ENCODE measurements at places on chromosomes 12 and 14. TPM values are rescaled to one million over a fixed set of nuclear protein-coding genes. Genes with fewer than 3 reads are reported as not detected.

DNA sequence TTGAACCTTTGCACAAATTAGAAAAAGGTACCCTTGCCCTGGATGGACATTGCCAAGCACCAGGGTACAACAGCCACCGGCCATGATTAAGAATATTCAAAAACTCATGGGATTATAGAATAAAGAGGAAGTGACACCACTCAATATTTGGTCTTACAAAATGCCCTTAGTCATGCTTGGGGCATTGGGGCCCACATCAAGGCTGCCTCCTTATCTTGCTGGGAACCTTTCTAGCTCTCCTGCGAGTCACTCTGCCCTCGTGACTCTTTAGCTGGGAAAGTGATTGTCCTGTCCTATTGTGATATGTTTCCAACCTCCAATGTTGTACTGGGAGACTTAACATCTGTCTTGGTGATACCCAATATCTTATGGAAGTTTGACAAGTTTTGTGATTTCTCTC, 57.8 kb downstream of the GTF2A1 start:
- no peak overlapping the region for H3K27ac ChIP-seq
- no peak for DNase-seq
- H3K36me3 ChIP-seq, result no peaks in the 10 kb centered on the region
- peaks cover 2% of the 10 kb centered on the region for H3K4me1 ChIP-seq
- H3K4me3 ChIP-seq, result no peak overlapping the region

DNA sequence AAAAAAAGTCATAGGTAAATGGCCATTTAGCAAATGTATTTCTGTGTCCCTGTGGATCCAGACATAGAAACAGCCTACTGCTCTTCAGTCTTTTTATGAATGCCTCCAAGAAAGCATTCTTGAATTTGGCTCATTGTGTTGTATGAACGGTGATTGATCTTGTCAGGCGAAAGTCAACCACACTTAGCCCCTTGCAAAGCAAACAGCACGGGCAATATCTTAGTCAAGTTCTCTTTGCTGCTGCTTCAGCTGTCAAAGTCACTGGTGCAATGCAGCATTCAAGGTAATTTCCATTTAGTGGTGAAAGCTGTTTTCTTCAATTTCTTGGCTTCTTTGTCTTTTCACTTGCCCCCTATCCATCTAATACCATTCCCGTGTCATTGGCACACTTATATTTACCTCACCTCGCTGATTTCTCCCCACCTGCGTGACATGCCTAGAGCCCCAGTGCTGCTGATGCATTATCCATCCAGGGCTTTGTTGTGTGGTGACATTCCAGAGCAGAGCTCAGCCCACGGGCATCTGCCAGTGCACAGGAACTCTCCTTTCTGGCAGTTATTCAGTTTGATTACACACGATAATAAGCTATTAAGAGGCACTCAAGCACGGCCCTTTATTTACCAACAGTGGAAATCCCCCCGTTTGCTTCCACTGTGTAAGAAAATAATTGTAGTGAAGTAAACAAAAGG, 362.3 kb upstream of the NOVA1 start:
- no peaks in the 10 kb centered on the region for H3K4me1 ChIP-seq
- no peak for DNase-seq

DNA sequence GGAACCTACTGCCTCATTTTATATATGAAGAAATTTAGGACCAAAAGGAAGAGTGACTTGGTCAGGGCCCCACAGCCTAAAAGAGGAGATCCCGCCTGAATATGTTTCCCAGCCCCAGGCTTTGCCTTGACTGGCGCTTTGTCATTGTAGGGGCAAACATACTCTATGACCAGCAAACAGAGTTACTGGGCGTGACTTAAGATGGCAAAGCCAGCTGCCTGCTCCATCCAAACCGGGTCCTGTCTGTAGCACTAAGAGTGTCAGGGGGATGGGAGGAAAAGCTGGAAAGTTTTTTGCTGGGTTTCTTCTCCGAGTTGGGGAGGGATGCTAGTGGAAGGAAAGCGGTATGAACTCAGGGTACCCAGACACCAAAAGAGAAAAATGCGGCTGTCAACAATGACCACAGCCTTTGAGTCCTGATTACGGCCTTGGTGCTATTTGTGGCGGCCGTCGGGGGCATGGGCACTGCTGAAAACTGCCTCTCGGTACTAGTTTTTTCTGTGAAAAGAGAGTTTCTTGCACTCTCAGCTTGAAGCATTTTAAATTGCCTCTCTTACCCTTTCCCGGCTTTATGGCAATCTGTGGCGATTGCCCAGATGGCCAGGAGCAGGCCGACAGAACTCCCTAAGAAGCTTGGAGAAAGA, 82.7 kb downstream of the PRIMA1 start:
- no peak for DNase-seq
- no peaks in the 10 kb centered on the region for H3K36me3 ChIP-seq
- no peaks in the 10 kb centered on the region for H3K4me1 ChIP-seq
- no peak overlapping the region for H3K27ac ChIP-seq

- no peak overlapping the region for H3K4me3 ChIP-seq
- no peak for DNase-seq
- H3K27ac ChIP-seq, result no peak overlapping the region
- peaks cover 34% of the 10 kb centered on the region for H3K4me1 ChIP-seq
- H3K27me3 ChIP-seq, result no peaks in the 10 kb centered on the region
Measured at GRCh38 chr12:57872362-57872761, 25.8 kb upstream of the CTDSP2 start.

GRCh38 chr14:87873741-87874140, 119.2 kb downstream of the GALC start:
- no peaks in the 10 kb centered on the region for H3K4me1 ChIP-seq
- H3K27me3 ChIP-seq, result no peaks in the 10 kb centered on the region
- no peak overlapping the region for H3K4me3 ChIP-seq
- no peak overlapping the region for H3K27ac ChIP-seq
- no peaks in the 10 kb centered on the region for H3K36me3 ChIP-seq

DNA sequence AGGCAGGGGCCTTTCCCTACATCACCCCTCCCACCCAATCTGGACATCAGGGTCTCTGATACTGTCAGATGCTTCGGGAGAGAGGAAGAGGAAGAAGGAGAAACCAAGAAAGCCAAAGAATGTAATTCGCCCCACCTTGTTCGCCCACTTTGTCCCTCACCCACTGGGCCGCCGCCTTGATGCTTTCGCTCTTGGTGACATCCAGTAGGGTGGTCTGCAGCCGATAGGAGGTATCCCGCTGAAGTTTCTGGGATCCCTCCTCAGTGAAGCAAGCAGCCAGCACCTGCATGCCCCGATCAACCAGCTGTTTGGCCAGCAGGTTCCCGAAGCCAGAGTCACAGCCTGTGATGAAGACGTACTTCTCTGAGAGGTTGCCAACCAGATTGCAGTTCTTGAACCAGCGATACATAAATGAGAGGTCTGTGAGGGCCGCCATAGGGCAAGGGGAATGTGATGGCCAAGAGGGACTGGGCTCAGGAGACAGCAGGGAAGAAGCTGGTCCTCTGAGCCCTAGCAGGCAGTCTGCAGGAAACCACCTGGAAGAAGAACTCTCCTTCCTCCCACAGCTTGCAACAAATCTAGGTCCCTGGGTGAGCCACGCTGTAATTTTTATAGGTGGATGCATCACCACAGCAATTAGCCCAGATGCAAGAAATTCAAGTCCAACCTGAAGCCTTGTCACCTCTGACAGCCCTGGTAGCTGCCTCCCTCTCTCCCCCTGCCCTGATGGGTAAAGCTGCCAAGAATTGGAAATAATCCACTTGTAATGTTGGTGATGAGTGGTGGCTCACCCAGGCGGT, at the start of gene SDR9C7:
Gene SDR9C7 (minus strand): TSS at position 583 of the 800 bp plus-strand sequence. CDS start 147 bp downstream, at position 436.
- no peaks in the 10 kb centered on the region for H3K27me3 ChIP-seq
- peaks cover 12% of the 10 kb centered on the region for H3K4me1 ChIP-seq
- no peaks in the 10 kb centered on the region for H3K36me3 ChIP-seq
- H3K27ac ChIP-seq, result no peak within 1 kb of the TSS
- DNase-seq, result no peak

- no peak overlapping the region for H3K27ac ChIP-seq
Measured at GRCh38 chr14:91796617-91797347, 64.9 kb upstream of the CATSPERB start.

GRCh38 chr14:62745496-62745895, 299.8 kb downstream of the KCNH5 start:
- H3K27me3 ChIP-seq, result no peaks in the 10 kb centered on the region
- H3K4me1 ChIP-seq, result no peaks in the 10 kb centered on the region
- no peak overlapping the region for H3K27ac ChIP-seq

GRCh38 chr14:71333705-71334104, 426.4 kb downstream of the PCNX1 start:
- H3K27me3 ChIP-seq, result no peaks in the 10 kb centered on the region
- no peak overlapping the region for H3K27ac ChIP-seq
- no peaks in the 10 kb centered on the region for H3K36me3 ChIP-seq
- H3K4me1 ChIP-seq, result no peaks in the 10 kb centered on the region
- no peak for DNase-seq

GRCh38 chr14:49982501-49982951, 89.6 kb downstream of the ARF6 start:
- peak overlapping the region; percentile 28 for H3K27ac ChIP-seq
- no peaks in the 10 kb centered on the region for H3K36me3 ChIP-seq
- H3K4me1 ChIP-seq, result peaks cover 16% of the 10 kb centered on the region
- H3K4me3 ChIP-seq, result no peak overlapping the region
- H3K27me3 ChIP-seq, result no peaks in the 10 kb centered on the region
- peak; percentile 40 for DNase-seq

GRCh38 chr12:3294481-3294911, 196.5 kb upstream of the PRMT8 start:
- no peaks in the 10 kb centered on the region for H3K27me3 ChIP-seq
- no peak for DNase-seq

GRCh38 chr12:130778776-130779175, 60.3 kb downstream of the STX2 start:
- no peak for DNase-seq
- H3K36me3 ChIP-seq, result peaks cover 8% of the 10 kb centered on the region
- peaks cover 9% of the 10 kb centered on the region for H3K27me3 ChIP-seq
- no peaks in the 10 kb centered on the region for H3K4me1 ChIP-seq

GRCh38 chr14:59632381-59632780, 55.8 kb upstream of the CCDC175 start:
- H3K27ac ChIP-seq, result no peak overlapping the region
- DNase-seq, result peak; percentile 12
- no peaks in the 10 kb centered on the region for H3K4me1 ChIP-seq
- H3K36me3 ChIP-seq, result no peaks in the 10 kb centered on the region
- H3K4me3 ChIP-seq, result no peak overlapping the region

- no peak overlapping the region for H3K4me3 ChIP-seq
- no peaks in the 10 kb centered on the region for H3K36me3 ChIP-seq
- H3K27ac ChIP-seq, result no peak overlapping the region
- DNase-seq, result no peak
- no peaks in the 10 kb centered on the region for H3K4me1 ChIP-seq
- peaks cover 2% of the 10 kb centered on the region for H3K27me3 ChIP-seq
Measured at GRCh38 chr12:54654926-54655325, 6.8 kb upstream of the DCD start.

DNA sequence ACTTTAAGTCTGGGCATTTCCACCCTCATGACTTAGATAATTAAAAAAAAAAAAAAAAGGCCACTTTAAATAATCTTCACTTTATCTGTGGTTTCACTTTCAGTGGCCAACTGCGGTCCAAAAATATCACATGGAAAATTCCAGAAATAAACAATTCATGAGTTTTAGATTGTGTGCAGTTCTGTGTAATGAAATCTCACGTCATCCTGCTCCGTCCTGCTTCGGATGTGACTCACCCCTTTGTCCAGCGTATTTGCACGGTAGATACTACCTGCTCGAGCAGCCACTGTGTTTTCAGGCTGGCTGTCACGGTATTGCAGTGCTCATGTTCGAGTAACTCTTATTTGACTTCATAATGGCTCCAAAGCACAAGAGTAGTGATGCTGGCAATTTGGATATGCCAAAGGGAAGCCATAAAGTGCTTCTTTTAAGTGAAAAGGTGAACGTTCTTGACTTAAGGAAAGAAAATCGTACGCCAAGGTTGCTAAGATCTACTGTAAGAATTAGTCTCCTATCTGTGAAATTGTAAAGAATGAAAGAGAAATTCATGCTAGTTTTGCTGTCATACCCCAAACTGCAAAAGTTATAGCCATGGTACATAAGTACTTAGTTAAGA, 2.4 kb downstream of the E2F7 start:
- DNase-seq, result no peak
- no peaks in the 10 kb centered on the region for H3K4me1 ChIP-seq
- H3K27me3 ChIP-seq, result no peaks in the 10 kb centered on the region

DNA sequence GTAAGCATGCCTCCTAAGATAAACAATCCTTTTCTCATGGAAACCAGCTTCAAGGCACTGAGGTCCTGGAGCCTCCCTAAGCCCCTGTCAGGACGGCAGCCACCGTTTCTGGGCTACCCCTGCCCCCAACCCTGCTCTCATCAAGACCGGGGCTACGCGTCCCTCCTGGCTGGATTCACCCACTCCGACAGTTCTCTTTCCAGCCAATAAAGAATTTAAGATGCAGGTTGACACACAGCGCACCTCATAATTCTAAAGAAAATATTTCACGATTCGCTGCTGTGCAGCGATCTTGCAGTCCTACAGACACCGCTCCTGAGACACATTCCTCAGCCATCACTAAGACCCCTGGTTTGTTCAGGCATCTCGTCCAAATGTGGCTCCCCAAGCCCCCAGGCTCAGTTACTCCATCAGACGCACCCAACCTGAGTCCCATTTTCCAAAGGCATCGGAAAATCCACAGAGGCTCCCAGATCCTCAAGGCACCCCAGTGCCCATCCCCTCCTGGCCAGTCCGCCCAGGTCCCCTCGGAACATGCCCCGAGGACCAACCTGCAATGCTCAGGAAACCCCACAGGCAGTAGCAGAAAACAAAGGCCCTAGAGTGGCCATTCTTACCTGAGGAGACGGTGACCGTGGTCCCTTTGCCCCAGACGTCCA, 336.3 kb downstream of the TMEM121 start:
- H3K36me3 ChIP-seq, result no peaks in the 10 kb centered on the region
- no peak for DNase-seq
- no peak overlapping the region for H3K4me3 ChIP-seq
- H3K27me3 ChIP-seq, result no peaks in the 10 kb centered on the region
- H3K4me1 ChIP-seq, result no peaks in the 10 kb centered on the region
- no peak overlapping the region for H3K27ac ChIP-seq

- H3K4me1 ChIP-seq, result peaks cover 3% of the 10 kb centered on the region
- H3K36me3 ChIP-seq, result no peaks in the 10 kb centered on the region
- DNase-seq, result no peak
- no peaks in the 10 kb centered on the region for H3K27me3 ChIP-seq
- no peak overlapping the region for H3K27ac ChIP-seq
- H3K4me3 ChIP-seq, result no peak overlapping the region
Measured at GRCh38 chr14:51304941-51305340, 64.9 kb downstream of the TMX1 start.

DNA sequence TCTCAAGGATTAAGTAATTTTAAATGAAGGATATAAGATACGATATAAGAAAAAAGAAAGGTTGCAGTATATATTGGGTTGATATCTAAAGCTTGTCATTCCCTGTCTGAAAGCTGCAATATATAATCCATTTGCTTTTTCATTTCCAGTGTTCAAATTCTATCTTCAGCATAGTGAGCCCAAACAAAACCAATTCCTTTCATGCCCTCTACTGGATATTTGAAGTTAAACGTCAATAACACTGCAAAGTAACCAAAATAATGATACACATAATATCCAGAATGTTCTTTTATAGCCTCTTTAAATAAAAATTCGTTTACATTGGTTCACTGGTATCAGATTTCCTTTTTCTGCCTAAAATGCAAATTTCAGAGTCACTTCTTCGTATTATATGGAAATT, 64.5 kb upstream of the DAAM1 start:
- H3K4me1 ChIP-seq, result peaks cover 45% of the 10 kb centered on the region
- no peak for DNase-seq
- H3K27ac ChIP-seq, result no peak overlapping the region
- no peaks in the 10 kb centered on the region for H3K36me3 ChIP-seq
- H3K4me3 ChIP-seq, result no peak overlapping the region

GLT8D2 gene
- 7.3 TPM for total RNA-seq

OR4E2 gene
- not detected for total RNA-seq

PRB2 gene
- not detected for total RNA-seq

NGB gene
- not detected for total RNA-seq

IKZF4 gene
- 7.0 TPM for total RNA-seq

FAM90A1 gene
- 0.14 TPM for total RNA-seq

All from lung (tissue), 17 donors.